Urinary bladder (tissue), 4 donors: ENCODE measurements at places on chromosomes 5 and 9.

GRCh38 chr9:96417661-96418082, 498 bp downstream of the ZNF367 start:
- DNase-seq: no peak

DNA sequence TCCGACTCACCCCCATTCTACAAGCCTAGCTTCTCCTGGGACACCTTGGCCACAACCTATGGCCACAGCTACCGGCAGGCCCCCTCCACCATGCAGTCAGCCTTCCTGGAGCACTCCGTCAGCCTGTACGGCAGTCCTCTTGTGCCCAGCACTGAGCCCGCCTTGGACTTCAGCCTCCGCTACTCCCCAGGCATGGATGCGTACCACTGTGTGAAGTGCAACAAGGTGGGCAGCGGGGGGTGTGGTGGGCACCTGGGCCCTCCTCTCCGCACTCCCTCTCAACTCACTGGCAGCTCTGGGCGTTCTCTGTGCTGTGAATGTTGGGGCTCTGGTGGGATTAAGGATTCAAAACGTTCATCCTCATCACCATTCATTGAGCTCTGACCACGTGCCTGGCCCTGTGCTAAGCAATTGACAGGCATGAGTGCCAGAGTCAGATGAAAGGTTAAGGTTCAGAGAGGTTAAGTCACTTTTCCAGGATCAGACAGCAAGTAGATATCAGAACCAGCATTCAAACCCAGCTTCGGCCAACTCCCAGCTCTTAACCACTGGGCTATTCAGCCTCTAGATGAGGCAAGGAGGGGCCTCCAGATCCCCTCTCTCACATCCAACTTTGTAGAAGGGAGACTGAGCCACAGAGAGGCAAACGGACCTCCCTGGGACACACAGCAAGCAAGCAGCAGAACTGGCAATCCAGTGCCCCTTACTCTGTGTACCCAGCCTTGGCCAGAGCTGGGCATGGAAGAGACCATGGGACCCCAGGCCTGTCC, 9.9 kb downstream of the GFI1B start:
- DNase-seq: no peak

DNA sequence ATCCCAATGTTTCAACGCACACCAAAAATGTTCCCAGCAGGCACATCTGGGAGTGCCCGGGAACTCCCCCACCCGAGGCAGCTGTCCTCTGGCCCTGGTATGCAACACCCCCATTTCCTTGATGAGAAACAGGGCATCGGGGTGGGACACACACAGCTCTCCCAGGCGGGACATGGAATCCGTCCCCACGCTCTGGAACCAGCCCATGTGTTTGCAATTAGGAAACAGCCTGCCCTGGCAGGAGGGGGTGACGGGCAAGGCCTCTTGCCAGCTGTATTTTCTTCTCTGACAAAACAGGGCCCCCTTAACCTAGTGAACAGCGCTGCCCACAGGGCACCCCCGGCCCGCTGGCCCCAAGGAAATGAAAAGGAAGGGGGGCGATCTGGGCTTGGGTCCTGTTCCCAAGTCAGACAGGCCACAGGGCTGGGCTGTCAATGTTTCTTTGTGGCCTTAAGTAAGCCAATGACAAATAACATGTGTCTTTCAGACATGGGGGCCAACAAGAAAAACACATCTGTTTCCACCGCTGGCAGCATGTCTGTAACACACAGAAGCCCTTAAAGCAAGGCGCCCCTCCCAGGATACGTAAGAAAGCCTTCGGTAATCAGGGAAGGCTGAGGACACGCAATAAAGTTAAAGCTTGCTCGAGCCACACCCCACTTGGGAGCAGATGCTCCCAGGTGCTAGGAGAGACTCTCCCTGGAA, 125.3 kb downstream of the ROR2 start:
- DNase-seq: no peak

- no peak for DNase-seq
Observed at GRCh38 chr9:21294364-21294774, 10.7 kb downstream of the IFNA5 start.

- DNase-seq: no peak
Observed at GRCh38 chr9:75142202-75142601, 53.9 kb downstream of the OSTF1 start.

GRCh38 chr9:4144869-4145268, 155.0 kb downstream of the GLIS3 start:
- DNase-seq: no peak

- DNase-seq: no peak
Observed at GRCh38 chr9:16501726-16502125, 368.7 kb downstream of the BNC2 start.

- DNase-seq: no peak
Observed at GRCh38 chr9:105050296-105050695, 122.3 kb upstream of the ABCA1 start.

- DNase-seq: no peak
Observed at GRCh38 chr5:77851176-77852067, 75.3 kb upstream of the TBCA start.

DNA sequence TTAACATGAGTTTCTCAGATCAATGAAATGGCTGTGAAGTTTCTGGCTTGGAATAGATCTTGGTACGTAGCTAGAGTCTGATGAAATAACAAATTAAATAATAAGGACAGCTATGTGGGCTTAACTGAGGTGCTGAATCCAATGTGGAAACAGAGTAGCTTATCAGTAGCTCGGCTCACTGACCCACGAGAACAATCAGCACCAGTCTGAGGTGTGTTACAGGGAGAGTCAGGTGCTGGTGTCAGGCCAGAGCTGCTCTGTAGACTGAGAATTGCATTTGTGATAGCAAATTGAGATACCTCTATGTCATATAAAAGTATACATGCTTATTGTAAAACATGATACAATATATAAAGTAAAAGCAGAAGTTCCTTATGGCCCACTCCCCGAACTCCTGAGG, 21.2 kb upstream of the CCL28 start:
- DNase-seq: no peak

DNA sequence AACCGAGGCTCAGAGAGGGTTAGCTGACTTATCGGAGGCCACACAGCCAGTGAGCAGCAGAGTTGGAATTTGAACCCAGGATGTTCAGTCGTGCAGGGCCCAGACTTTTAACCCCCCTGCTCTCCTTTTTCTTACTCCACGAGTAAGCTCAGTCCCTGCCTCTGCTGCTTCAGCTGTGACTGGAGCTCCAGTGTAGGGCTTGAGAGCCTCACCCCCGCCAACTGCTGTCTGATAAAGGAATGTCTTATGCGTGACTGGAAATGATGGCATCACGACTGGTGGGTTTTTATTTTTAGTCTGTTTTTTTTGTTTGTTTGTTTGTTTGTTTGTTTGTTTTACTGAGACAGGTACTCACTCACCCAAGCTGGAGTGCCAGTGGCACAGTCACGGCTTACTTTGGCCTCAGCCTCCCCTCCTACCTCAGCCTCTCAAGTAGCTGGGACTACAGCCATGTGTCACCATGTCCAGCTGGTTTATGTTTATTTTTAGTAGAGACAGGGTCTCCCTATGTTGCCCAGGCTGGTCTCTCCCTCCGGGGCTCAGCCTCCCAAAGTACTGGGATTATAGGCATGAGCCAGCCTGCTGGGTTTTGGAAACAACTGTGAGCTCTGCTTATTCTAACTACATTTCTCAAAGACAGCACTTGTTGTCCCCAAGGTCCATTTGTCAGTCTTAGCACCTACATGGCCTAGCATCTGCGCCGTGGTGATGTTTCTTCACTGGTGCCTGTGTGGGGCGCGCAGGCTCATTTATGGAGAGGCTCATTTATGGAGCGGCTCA, 52.5 kb upstream of the NCS1 start:
- DNase-seq: no peak

DNA sequence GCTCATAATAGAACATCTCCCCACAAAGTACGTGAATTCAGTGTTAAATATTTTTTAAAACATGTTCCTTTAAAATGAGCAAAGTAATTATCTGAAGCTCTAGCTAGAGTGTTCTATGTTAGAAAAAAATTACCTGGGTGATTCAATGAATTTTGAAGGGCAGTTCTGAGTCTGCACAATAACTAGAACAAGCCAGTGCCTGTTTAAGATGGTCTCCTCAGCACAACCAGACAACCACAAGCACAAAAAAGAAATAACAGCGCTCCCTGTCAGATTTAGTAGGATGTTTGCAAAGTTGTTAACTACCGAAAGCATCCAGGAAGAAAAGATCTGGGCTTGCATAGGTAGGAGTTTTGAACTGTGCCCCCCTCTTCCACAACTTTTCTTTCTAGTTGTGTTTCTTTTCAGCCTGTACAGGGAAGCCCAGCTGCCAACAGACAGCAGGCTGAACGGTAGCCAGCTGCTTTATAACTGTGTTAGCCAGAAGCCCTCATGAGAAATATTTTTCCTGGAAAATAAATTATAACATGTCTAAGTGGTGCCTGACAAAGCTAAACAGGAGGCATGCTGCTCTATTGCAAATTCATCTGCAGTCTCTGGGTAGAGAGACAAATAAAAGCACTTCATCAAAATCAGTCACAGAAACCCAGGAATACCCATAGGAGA, 1026.9 kb downstream of the MAT2B start:
- DNase-seq: peak; percentile 6

DNA sequence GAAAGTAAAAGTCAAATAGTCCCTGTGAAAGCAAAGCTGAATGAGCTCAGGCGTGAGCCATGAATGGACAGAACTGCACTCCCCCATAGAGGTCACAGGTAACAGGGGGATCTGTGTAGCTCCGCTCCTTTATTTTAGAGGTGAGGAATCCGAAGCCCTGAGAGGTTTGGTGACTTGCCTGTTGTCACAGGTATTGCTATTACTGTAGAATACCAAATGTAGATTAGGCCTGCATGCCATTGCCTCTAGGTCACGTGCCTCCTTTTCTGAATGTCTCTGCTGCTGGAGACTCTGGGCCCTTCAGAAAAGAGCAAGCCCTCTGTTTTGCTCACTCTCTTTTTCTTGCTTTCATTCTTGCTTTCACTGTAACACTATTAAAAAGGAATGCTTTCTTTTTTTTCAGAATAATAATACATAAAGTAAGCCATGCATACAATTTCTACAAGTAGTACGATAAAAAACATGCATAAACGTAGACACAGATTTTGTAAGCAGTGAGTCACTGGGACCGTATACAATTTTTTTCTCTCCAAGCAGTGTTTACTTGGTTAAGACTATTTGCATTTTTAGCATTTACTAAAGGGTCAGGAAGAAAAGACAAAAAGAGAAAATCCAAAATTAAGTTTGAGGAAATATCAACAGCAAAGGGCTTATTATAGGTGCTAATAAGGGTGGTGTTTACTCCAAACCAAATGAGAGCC, 568.7 kb upstream of the ADAMTS16 start:
- DNase-seq: no peak

DNA sequence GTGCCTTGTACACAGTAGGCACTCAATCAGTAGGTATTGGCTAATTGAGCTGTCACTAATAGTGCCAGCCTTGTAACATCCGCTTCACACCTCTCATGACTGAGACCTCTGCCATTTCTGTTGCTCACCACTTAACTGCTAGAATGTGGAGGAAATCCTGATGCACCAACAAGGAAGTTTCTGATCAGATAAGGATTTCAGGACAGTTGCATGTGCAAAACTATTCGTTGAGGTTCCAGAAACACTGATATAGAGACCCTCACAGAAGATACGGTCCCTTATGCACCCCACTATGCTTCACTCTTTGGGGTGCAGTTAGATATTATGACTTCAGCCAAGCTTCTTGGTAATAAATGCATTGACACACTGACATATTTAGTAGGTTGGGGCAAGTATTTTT, 10.7 kb downstream of the SAP30L start:
- DNase-seq: no peak

DNA sequence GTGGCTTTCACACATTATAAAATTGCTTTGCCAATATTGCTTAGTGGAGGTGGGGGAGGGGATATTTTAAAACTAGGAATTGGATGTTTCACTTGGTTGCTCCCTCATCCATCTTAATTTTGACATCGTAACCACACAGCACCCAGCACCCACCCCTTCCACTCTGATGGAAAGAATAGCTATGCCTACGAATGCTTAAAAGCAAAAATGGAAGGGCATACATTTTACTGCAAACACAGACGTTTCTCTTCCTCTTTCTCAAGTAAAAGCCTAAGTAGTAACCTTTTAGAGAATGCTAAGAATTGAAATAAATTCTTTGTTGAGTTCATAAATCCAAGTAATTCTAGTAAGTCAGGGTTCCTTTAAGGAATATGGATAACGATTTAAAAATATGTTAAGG, 69.9 kb downstream of the JAKMIP2 start:
- no peak for DNase-seq

GRCh38 chr5:177036921-177037320, 14.4 kb downstream of the ZNF346 start:
- no peak for DNase-seq

- no peak for DNase-seq
Observed at GRCh38 chr5:116524051-116524904, 50.3 kb downstream of the SEMA6A start.

DNA sequence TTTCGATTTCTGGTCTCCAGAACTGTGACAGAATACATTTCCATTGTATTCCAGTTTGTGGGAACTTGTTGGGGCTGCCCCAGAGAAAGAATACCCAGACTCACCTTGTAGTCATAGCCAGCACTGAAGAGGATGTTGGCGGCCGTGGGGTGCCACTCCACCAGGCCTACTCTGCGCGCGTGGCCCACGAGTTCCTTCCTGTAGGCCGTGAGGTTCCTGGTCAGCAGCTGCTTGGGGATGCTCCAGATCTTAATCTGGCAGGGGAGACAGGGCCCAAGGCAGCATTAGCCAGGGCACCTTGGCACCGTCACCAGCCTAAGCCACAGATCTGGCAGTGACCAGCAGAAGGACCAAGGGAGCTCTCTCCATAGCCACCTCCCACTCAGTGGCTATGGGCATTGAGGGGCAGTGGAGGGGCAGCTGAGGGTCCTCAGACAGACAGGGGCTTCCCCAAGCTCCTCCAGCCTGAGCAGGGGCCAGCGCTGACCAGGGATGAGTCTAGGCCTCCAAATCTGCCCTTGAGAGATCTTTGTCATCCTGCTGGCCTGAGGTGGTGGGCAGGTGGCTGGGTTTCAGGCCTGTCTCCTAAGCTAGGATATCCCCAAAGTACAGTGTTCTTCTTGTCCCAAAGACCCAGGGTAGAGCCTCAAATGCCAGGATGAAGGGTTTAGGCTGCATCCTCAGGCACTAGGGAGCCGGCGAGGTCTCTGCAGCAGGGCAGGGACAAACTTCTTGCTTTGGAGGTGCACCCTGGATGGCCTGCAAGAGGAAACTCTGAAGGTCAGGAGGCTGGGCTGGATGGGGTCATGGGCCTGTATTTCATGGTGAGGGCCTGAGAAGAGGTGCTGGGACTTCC, 15.9 kb upstream of the TRIM14 start:
- no peak for DNase-seq

DNA sequence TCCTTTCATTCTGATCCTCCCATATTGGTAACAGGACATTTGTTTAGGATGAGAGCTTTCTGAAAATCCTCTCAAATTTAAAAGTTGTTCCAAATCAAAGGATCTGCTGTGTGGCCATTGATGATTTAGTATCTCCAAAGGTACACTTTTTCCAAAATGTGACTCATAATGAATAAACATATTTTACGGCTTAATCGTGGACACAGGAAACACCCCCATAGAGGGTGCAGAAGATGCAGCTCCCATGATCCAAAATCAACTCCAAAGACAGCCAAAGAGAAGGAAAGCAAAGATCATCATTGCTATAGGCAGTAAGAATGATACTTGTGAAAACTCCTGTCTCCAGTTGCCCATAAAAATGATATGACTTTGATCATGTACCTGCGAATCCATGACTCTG, 239.7 kb downstream of the PIK3R1 start:
- DNase-seq: no peak

- no peak for DNase-seq
Observed at GRCh38 chr9:12816656-12817101, 41.9 kb downstream of the LURAP1L start.
